Globus pallidus (tissue), 1 donor: ENCODE measurements at places on chromosomes 1 and 21.

GRCh38 chr1:118290571-118290970 lies 105.5 kb upstream of the SPAG17 start:
- DNase-seq, result no peak

- DNase-seq, result no peak
These were observed 10.6 kb upstream of the ZNHIT6 start for GRCh38 chr1:85718678-85719340.

DNA sequence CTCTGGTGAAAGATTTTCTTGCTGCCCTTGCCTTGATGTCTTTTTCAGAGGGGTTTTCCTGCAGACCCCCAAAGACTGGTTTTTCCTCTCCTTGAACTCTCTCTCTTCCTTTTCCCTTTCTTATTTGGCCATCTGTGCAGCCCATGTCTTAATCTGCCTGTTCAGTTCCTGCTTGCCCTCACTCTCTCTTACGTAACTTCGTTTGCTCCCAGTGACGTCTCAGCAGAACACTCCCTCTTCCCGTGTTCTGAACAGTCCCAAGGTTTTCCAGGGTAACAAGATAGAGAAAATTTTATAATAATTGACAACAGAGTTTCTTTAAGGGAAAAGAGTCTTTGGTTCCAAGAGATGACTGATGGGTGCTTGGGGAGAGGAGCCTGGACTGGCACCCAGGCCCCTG lies 109.1 kb upstream of the LMO4 start:
- no peak for DNase-seq

DNA sequence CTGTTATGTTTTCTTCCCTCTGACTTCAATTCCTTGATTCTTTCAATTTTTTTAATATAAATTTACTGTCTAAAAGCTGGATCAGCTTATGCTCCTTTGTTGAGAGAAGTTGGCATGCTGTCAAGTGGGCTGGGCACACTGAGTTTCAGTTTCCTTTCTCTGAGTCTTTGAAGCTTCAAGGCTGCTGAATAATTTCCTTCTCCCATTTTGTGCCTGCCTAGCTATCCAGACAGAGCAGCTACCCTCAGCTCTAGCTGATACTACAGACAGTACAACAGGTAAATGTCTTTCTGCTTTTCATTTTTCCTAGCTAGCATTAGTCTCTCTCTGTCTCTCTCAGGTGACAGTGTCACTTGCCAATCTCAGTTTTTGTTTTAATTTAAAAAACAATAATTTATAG lies at the start of gene IFI44:
TSS of gene IFI44 (plus strand) at position 204 of the 400 bp plus-strand sequence. CDS start 365 bp downstream, outside the sequence.
- peak; percentile 72 for DNase-seq

- DNase-seq, result no peak
These were observed 15.6 kb upstream of the SRP9 start for GRCh38 chr1:225762002-225762441.

DNA sequence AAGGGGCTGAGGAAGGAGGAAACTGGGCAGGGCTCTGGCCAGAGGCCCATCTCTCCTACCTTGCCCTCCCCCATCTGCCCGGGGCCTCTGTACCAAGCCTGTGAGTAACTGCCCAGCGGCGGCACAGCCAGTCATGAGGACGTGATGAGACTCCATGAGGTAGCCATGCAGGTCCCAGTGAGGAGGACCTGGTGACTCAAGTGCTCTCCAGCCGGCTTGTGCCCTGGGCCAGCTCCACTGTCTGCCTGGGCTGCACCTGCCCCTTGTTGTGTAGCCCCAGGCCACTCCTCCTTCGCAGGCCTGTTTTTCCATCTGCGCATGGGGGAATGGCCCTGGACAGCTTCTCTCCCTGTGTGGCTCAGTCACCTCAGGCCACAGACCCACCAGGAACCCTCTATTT lies 42.0 kb upstream of the PADI1 start:
- DNase-seq, result no peak

- DNase-seq, result no peak
These were observed 521 bp upstream of the NADK start for GRCh38 chr1:1778663-1779319.

DNA sequence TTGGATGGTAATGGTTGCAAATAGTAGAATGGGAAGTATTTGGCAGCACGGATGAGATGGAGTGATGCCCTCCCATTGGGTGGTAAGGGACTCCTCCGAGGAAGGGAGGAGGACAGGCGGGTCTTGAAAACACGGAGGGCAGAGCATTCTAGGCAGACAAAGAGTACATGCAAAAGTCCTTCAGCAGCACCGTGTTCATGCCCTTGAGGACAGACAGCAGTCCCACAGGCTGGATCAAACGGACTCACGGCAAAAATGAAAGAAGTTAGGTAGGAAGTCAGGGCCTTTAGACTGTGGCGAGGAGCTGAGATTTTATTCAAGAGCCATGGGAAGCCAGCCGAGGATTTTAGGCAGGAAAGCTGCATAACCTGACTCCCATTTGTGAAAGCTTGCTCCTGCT lies 253.9 kb downstream of the RHOU start:
- DNase-seq, result no peak

DNA sequence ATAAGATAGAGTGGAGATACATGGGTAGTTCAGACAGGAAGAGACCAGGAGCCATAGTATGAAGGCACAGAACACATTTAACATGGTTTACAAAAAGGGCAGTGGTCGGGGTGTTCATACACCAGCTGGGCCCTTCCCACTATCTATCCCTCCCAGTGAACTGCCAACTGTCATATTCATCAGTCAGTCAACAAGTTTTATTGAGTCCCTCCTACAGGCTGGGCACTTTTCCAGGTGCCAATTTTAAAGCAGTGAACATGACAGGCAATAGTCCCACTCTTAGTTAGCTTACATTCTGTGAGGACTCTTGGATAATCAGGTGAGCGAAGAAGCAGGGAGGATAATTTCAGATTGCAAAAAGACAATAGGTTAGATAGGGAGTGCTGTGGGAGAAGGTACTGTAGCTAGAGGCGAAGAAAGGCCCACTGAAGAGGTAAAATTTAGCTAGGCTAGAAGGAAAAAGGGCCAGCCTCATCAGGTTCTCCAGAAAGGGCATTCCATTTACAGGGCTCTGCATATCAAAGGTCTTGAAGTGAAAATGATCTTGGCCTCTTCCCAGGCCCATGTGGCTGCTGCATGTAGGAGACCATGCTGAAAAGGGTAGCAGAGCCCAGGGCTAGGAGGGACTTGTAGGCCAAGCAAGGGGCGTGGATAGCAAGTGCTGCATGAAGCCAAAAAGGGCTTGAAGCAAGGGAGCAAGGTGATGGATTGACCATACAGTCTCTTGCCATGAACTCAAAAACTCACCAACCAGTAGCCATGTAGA lies 274.7 kb upstream of the SNX7 start:
- no peak for DNase-seq

- DNase-seq, result no peak
These were observed 1242.0 kb downstream of the AMY1C start for GRCh38 chr1:104991702-104992101.

- DNase-seq, result no peak
These were observed 135.2 kb upstream of the COA6 start for GRCh38 chr1:234238060-234238459.

DNA sequence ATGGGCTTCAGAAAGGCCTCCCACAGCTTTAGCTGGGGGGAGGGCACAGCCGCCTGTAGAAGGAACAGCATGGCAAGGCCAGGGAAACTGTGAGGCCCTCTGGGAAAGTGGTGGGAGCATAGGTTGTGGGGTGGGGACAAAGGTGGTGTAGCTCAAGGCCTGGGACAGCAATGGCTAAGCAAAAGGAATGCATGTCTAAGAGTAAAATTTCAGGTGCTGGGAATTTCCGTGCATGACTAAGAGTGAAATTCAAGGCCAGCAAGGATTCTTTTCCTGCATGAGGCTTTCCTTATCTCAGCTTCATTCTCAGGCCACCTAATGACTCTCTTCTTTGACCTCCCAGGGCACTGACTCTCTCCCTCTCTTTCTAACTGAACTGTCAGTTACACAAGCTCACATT lies 86.5 kb upstream of the WNT4 start:
- DNase-seq, result no peak

DNA sequence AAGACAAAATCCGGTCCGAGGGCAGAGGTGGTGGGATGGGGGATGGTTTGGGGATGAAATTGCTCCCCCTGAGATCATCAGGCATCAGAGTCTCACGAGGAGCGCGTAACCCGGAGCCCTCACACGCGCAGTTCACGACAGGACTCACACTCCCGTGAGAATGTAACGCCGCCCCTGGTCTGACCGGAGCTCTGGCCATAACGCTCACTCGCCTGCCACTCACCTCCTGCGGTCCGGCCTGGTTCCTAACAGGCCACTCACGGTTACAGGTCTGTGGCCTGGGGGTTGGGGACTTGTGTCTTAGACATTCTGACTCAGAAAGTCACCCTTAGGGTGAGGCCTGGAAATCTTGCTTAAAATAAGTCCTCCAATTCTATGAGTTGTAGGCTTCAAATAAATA lies 19.8 kb downstream of the MAP1LC3C start:
- DNase-seq, result no peak

- DNase-seq, result no peak
These were observed 20.6 kb downstream of the TUT4 start for GRCh38 chr1:52532247-52532646.

DNA sequence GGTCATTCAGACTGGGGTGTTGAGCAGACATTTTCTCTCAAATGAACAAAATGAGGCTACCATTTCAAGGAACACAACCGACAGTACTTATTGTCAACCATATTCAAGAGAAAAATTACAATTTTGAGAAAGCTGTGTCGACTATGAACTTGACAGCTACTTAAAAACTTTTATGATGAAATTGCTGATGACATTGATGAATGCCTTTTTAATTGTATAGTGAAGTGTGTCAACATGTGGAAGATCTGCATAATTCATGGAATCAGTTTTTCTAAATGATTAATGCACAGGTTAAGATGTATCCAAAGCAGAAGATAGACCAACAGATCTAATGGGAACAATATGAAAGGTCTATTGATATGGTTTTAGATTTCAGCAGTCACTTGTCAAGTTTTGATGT lies 34.6 kb upstream of the DARS2 start:
- no peak for DNase-seq
